ENCODE measurements at places on chromosomes 11 and 22.

- DNase-seq = no peak
- H3K36me3 ChIP-seq = no peaks in the 10 kb centered on the region
- H3K27me3 ChIP-seq = no peaks in the 10 kb centered on the region
- H3K4me3 ChIP-seq = no peak overlapping the region
- H3K4me1 ChIP-seq = peaks cover 22% of the 10 kb centered on the region
Measured at GRCh38 chr11:46944356-46945075, 8.0 kb downstream of the CSTPP1 start.

GRCh38 chr22:35971456-35972119 is 57.0 kb downstream of the RBFOX2 start:
- no peaks in the 10 kb centered on the region for H3K36me3 ChIP-seq
- peaks cover 26% of the 10 kb centered on the region for H3K4me1 ChIP-seq
- no peak overlapping the region for H3K27ac ChIP-seq
- no peak overlapping the region for H3K4me3 ChIP-seq
- no peak for DNase-seq

DNA sequence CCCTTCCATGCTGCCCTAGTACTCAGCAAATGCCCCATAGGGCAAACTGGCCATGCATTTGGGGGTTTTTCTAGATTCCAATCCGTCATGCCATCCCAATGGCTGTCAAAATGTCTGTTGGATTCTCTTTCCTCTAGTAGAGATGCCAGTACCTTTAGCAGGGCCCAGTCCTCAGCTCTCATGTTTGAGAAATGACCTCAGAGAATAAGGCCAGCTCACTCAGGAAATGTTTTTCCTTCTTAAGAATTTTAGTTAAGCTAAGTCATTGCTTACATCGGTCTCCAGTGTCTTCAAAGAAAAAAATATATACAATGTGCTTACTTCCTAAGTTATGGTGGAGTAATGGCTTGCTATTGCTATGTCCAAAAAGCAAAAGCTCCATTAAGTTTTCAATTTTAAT is 14.1 kb upstream of the ALKBH3 start:
- H3K27ac ChIP-seq = no peak overlapping the region
- no peaks in the 10 kb centered on the region for H3K36me3 ChIP-seq
- H3K4me1 ChIP-seq = no peaks in the 10 kb centered on the region
- H3K27me3 ChIP-seq = peaks cover 54% of the 10 kb centered on the region
- no peak overlapping the region for H3K4me3 ChIP-seq

DNA sequence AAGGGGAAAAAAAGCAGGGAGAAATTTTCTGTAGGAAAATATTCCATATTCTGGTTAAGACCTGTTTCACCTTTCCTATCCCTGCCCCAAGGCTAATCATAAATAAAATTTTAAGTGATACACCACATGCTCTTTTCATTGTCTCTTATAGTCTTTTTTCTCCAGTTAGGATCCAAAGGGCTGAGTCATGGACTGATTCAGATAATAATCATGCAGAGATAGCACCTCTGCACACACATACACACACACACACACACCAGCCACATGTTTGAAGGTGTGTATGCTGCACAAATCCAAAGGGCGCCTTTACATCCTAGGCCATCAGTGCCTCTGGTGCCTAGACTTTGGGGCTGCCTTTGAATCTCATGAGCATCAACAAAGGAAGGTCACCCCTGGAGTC is 35.5 kb upstream of the CWF19L2 start:
- no peak for DNase-seq
- no peaks in the 10 kb centered on the region for H3K36me3 ChIP-seq
- no peaks in the 10 kb centered on the region for H3K4me1 ChIP-seq
- H3K4me3 ChIP-seq = no peak overlapping the region
- no peak overlapping the region for H3K27ac ChIP-seq

- no peak overlapping the region for H3K4me3 ChIP-seq
- H3K36me3 ChIP-seq = no peaks in the 10 kb centered on the region
- no peak for DNase-seq
- no peak overlapping the region for H3K27ac ChIP-seq
- peaks cover 6% of the 10 kb centered on the region for H3K4me1 ChIP-seq
- no peaks in the 10 kb centered on the region for H3K27me3 ChIP-seq
Measured at GRCh38 chr11:92276773-92277172, 52.2 kb downstream of the FAT3 start.

- DNase-seq = peak; percentile 77
- H3K27ac ChIP-seq = peak overlapping the region; percentile 51
- peaks cover 32% of the 10 kb centered on the region for H3K4me1 ChIP-seq
- H3K36me3 ChIP-seq = no peaks in the 10 kb centered on the region
- H3K27me3 ChIP-seq = peaks cover 4% of the 10 kb centered on the region
Measured at GRCh38 chr11:67270256-67271204, 4.3 kb downstream of the GRK2 start.

GRCh38 chr11:71977743-71978418 is 20.8 kb upstream of the IL18BP start:
- H3K4me3 ChIP-seq = no peak overlapping the region
- peak; percentile 47 for DNase-seq
- no peaks in the 10 kb centered on the region for H3K4me1 ChIP-seq
- H3K27me3 ChIP-seq = no peaks in the 10 kb centered on the region
- H3K27ac ChIP-seq = no peak overlapping the region
- peaks cover 4% of the 10 kb centered on the region for H3K36me3 ChIP-seq

DNA sequence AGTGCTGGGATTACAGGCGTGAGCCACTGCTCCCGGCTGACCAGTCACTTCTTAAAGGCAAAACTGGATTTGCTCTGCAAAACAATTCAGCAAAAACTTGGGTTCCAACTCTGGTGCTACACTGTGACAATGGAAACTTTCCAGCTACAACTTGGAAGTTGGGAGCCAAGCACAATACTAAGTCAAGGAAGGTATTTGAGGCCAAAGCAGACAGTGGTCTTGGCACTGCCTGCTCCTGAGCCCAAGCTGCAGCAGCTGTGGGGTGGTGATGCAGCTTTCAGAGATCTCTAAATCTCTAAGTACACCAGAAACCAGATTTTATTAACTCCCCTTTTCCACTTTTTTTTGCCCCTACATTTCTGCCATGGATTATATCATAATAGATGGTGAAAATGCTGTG is 17.5 kb downstream of the ADM start:
- no peaks in the 10 kb centered on the region for H3K36me3 ChIP-seq
- H3K27ac ChIP-seq = no peak overlapping the region
- no peaks in the 10 kb centered on the region for H3K27me3 ChIP-seq
- peaks cover 29% of the 10 kb centered on the region for H3K4me1 ChIP-seq
- H3K4me3 ChIP-seq = no peak overlapping the region

GRCh38 chr11:34192481-34193401 is 87.3 kb downstream of the NAT10 start:
- no peak overlapping the region for H3K27ac ChIP-seq
- no peak overlapping the region for H3K4me3 ChIP-seq
- no peaks in the 10 kb centered on the region for H3K36me3 ChIP-seq
- peak; percentile 13 for DNase-seq
